Activated CD8-positive, alpha-beta memory T cell treated with anti-CD3 and anti-CD28 coated beads, Interleukin-2, amount 10 ng/mL, durations not matched to agents 7 days and 5 days (primary cell): ENCODE measurements at places on chromosomes 2 and 18. TPM values are rescaled to one million over a fixed set of nuclear protein-coding genes. Genes with fewer than 3 reads are reported as not detected.

GRCh38 chr2:158125756-158126498, 24.3 kb downstream of the UPP2 start:
- H3K4me1 ChIP-seq: no peaks in the 10 kb centered on the region
- no peaks in the 10 kb centered on the region for H3K36me3 ChIP-seq
- no peak overlapping the region for H3K4me3 ChIP-seq
- no peaks in the 10 kb centered on the region for H3K27me3 ChIP-seq

The TEKT4 gene
- not detected for total RNA-seq

DNA sequence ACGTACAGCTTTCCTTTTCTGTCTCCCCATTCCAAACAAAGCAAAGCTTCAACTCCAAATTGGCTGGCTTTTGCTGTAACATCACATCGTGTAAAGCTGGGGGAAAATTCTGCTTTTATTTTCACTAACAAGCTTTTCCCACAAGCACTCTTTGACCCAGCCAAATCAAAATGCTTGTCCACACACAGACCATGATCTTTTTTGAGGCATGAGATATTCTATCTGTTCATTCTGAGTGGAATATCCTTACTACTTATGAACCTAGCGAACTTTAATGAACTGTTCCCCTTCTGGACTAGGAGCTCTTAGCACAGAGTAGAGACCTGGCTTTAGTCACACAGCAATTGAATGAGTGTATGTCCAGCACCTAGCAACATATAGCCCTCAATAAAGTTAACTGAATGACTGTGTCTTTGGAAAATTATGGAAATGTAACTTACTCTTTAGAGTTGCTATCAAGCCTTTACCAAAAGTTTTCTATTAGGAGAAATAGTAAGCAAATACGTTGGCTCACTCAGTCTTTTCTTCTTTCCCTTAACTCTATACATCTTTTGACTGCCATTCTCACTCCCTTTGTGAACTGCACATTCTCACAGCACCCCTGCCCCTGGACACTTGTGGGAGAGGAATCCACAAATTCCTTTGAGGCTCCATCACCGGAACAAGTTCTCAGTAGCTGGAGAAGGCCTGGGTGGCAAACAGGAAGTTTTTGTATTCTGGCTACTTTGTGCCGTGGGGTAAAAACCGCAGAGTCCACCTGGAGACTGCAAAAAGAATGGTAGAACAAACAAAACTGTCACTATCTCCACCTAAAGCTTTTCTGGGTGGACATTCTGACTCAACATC, 1.3 kb upstream of the UBE2E3 start:
- no peak for DNase-seq
- peaks cover 31% of the 10 kb centered on the region for H3K27me3 ChIP-seq
- peaks cover 31% of the 10 kb centered on the region for H3K4me1 ChIP-seq
- no peak overlapping the region for H3K27ac ChIP-seq
- H3K36me3 ChIP-seq: peaks cover 8% of the 10 kb centered on the region

DNA sequence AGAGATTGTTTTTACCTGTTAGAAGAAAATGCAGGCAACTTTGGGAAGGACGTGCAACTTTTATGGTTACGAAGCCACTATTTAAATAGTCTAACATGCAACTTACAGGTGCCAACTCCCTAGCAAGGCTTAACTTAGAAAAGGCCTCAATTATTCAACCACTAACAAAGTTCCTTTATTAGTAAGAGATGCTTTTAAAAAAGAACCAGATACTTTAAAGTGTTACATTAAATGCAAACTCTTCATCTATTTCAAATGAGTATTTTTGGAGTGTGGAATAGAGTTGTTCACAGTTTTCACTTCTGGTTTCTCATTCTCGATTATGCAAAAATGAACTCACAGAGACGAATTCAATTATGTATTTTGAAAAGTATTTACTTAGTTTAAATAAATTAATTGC, 51.7 kb downstream of the PELI1 start:
- peaks cover 57% of the 10 kb centered on the region for H3K36me3 ChIP-seq
- H3K4me1 ChIP-seq: peaks cover 2% of the 10 kb centered on the region
- no peak for DNase-seq
- H3K27me3 ChIP-seq: no peaks in the 10 kb centered on the region

GRCh38 chr2:222805591-222806304, 55.1 kb upstream of the ACSL3 start:
- H3K27me3 ChIP-seq: peaks cover 30% of the 10 kb centered on the region
- no peaks in the 10 kb centered on the region for H3K36me3 ChIP-seq
- H3K4me1 ChIP-seq: peaks cover 3% of the 10 kb centered on the region
- H3K27ac ChIP-seq: no peak overlapping the region

DNA sequence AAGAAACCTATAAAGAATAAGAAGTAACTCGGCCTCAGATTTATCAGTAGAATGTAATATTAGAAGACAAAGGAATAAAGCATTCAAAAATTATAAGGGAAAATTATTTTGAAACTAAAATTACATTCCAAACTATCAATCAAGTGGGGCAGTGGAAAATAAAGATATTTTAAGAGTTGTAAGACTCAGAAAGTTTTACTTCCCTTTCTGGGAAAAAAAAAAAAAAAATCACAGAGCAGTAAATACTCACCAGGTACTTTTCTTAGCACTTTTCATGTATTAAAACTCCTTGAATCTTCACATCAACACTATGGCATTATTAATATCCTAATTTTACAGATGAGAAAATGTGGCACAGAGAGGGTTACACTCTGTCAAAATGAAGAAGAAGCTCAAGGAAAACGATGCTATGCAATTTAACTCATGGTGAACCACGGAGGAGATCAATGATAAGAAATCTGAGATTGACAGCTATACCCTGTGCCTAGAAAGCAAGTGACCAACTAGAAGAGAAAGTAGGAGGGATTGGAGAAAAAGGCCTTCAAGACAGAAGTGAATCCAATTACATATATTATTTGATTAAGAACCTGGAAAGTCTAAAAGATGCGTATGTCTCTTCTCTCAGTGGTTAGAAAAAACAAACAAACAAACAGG, 238.9 kb upstream of the ID2 start:
- DNase-seq: no peak
- H3K4me3 ChIP-seq: no peak overlapping the region
- no peak overlapping the region for H3K27ac ChIP-seq
- H3K4me1 ChIP-seq: peaks cover 39% of the 10 kb centered on the region

GRCh38 chr18:24959051-24959476, 392.9 kb downstream of the ZNF521 start:
- no peak overlapping the region for H3K4me3 ChIP-seq
- H3K36me3 ChIP-seq: no peaks in the 10 kb centered on the region
- no peaks in the 10 kb centered on the region for H3K27me3 ChIP-seq
- DNase-seq: no peak
- H3K4me1 ChIP-seq: no peaks in the 10 kb centered on the region
